ENCODE measurements at places on chromosomes 13 and 19. TPM values are rescaled to one million over a fixed set of nuclear protein-coding genes. Genes with fewer than 3 reads are reported as not detected.

Gene FFAR3
- not detected for total RNA-seq

Gene DMAC2
- total RNA-seq: 68.1 TPM

Gene ZNF790
- 2.4 TPM for total RNA-seq

Gene WDR88
- not detected for total RNA-seq

Gene SIGLECL1
- not detected for total RNA-seq

Gene STAP2
- 3.1 TPM for total RNA-seq

Gene ZNF599
- 4.6 TPM for total RNA-seq

Gene ZNF497
- total RNA-seq: 1.3 TPM

Gene ZNF442
- total RNA-seq: 0.44 TPM

Gene ZNF682
- total RNA-seq: 1.5 TPM

Gene ADAT3
- total RNA-seq: 5.7 TPM

Gene SHC2
- total RNA-seq: 3.5 TPM

Gene PAK4
- 14.6 TPM for total RNA-seq

Gene SOX1
- total RNA-seq: not detected

Gene TTYH1
- not detected for total RNA-seq

Gene FXYD7
- not detected for total RNA-seq

Gene GNA15
- 0.14 TPM for total RNA-seq

Gene CNN1
- total RNA-seq: 26.8 TPM

Gene CYP2B6
- not detected for total RNA-seq

Gene CASP14
- total RNA-seq: not detected

Gene SYCN
- not detected for total RNA-seq

Gene FAM124A
- 1.4 TPM for total RNA-seq

Gene ACP7
- total RNA-seq: not detected

Gene ZNF426
- 23.2 TPM for total RNA-seq

Gene DNAAF3
- 0.66 TPM for total RNA-seq

Gene SH2D3A
- total RNA-seq: 0.29 TPM

Gene ABCA7
- total RNA-seq: 19.0 TPM

Gene EPSTI1
- total RNA-seq: 2.6 TPM

Gene CEACAM8
- total RNA-seq: not detected

Gene NLRP9
- not detected for total RNA-seq

Gene ERFL
- total RNA-seq: not detected

Gene PSG7
- not detected for total RNA-seq

Gene CDC34
- total RNA-seq: 148 TPM

Gene SUPT5H
- 97.6 TPM for total RNA-seq

Gene CADM4
- total RNA-seq: 2.1 TPM

Gene LSR
- 0.22 TPM for total RNA-seq

Gene TUBA3C
- not detected for total RNA-seq

Gene ZNF709
- total RNA-seq: 1.9 TPM

Gene SBK3
- total RNA-seq: not detected

Gene DACT3
- 4.2 TPM for total RNA-seq

Gene LAIR1
- total RNA-seq: not detected

Gene KLK12
- total RNA-seq: not detected

Gene CRB3
- not detected for total RNA-seq

Gene FSD1
- 3.3 TPM for total RNA-seq

Gene FCGBP
- under 0.01 TPM for total RNA-seq

Gene LYPD5
- total RNA-seq: not detected

Gene LILRB3
- not detected for total RNA-seq

Data from placental pericyte (primary cell).